ENCODE measurements at places on chromosomes 3 and 15.

DNA sequence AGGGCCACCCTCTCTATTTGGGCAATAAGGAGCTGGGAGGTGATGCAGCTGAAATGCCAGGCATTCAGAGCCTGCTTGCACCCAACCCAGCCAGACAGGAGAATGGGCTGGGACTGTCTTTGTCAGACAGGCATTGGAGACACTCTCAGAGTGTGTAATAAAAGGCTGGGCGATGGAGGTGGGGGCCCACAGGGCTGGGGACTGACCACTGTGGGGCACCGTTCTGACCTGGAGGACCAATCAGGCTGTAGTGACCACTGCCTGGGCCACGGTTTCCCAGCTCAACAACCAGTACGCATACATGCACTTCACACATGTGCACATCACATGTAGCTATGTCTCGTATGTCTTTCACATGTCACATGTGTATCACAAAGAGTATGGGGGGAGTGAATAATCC, 5.7 kb upstream of the IGDCC3 start:
- DNase-seq = no peak

GRCh38 chr15:77528968-77529319, 103.8 kb downstream of the LINGO1 start:
- no peak for DNase-seq

DNA sequence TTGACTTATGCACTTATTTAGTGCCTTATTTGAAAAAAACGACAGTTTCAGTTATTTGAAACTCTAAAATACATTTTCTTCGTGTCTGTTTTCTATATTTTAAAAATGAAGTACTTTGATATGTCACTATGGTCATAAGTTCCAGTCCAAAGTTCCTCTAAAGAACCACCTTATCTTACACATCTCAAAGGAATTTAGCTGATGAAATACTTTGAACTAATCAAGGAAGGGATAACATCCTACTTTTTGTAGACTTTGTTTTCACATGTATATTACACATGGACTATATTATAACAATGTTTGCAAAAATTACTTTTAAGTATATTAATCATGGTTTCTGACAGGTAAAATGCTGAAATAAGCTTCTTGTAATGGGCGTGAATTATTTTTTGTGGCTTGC, 265.8 kb upstream of the ZNF717 start:
- DNase-seq = no peak

DNA sequence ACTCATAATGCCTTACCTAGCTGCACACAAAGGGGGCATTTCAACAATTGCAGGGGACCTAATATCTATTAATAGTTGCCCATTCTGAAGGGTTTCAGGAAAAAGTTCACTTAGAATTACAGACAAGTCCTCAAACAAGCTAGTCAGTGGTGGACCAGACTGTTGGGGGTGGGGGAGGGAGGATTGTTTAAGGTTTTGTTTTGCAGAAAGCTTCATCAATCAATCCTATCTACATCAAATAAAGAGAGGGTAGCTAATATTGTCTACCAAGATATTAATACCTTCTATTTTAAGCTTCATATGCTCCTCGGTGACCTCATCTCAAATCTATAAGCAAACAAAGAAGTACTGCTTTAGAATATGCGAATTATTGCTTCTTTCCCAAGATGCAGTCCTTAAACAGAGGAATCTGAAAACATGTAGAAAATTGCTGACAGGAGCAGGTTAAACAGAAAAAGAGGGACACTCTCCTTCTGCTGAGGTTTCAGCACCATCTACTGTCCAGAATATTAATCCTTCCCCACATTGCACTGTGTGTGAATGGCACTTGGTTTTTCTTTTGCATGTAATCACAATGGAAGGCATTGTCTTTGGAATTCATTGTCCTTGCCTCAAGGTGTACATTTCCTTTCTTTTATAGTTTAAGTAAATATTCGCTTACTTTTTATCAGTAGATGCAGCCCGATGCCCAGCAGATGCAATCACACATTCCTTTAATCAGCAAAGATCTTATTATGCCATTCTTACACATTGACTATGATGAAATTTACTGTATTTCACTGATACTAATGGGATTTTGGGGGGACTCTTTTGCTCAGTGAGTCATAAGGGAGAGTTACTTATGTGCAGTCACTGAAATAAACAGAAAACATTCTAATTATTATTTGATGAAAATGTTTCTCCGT, 94.7 kb downstream of the IL5RA start:
- DNase-seq = peak; percentile 3

GRCh38 chr3:120163816-120164215, 69.6 kb upstream of the GSK3B start:
- no peak for DNase-seq

GRCh38 chr15:68341760-68342725, 64.5 kb downstream of the FEM1B start:
- DNase-seq = no peak

- no peak for DNase-seq
Measured at GRCh38 chr3:156448300-156448699, 106.6 kb downstream of the SSR3 start.

DNA sequence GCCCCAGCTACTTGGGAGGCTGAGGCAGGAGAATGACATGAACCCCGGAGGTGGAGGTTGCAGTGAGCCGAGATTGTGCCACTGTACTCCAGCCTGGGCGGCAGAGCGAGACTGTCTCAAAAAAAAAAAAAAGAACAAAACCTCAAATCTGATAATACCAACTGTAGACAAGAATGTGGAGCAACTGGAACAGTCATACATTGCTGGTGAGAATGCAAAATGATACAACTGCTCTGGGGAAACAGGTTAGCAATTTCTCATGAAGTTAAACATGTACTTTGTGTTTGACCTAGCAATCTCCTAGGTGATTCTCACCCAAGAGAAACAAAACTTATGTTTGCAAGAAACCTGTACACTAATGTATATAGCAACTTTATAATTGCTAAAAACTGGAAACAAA, 4.4 kb upstream of the VHL start:
- DNase-seq = no peak

DNA sequence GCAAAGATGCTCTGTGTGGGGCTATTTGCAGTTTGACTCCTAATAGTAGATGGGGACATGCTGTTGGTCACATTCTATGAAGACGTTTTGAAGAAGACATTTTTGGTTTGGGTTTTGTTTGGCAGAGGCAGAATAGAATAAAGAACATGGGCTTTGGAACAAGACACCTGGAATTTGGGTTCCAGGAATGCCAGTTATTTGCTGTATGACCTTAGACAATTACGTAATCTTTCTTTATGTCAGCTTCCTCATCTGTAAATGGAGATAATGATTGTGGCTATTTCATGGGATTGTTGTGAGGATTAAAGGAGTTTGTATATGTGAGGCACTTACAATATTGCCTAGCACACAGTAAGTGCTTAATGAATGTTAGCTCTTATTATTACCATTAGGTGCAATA, 91.6 kb downstream of the MESD start:
- DNase-seq = no peak

- DNase-seq = no peak
Measured at GRCh38 chr3:137764563-137765309, 621 bp downstream of the SOX14 start.

DNA sequence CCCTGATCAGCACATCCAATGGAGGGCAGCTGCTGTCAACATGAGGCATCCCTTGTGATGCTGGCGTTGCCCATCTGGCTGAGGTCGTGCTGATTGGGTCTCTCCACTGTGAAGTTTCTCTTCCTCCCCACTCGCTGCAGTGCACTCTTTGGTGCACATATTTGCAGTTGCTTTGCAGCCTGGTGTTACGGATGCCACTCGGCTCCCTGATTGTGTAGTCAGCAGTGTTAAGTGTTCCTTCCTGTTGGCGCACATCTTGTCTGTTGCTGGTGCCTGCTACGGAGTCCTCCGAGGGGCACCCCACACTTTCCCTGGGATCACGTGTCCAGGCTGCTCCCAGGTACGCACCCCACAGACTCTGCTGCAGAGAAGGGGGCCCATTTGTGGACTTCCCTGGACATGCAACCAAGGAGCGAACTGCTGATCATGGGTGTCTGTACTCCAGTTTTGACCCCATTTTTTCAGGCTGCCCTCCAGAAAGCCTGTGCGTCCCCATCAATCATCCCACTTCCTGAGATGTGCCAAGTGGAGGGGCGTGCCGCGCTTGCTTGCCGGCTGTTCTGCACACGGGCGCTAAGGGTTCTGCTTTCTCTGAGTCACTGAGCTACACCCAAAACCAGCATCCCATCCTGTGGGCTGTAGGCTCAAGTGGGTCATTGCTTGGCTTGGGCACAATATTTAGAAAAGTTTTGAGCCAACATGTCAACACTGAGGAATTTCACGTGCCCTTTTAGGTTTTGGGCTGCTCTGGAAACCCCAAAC, 98.6 kb downstream of the FBLN2 start:
- no peak for DNase-seq

GRCh38 chr15:81418891-81419290, 44.9 kb upstream of the TMC3 start:
- no peak for DNase-seq

- no peak for DNase-seq
Measured at GRCh38 chr3:168394439-168394838, 298.7 kb upstream of the GOLIM4 start.

DNA sequence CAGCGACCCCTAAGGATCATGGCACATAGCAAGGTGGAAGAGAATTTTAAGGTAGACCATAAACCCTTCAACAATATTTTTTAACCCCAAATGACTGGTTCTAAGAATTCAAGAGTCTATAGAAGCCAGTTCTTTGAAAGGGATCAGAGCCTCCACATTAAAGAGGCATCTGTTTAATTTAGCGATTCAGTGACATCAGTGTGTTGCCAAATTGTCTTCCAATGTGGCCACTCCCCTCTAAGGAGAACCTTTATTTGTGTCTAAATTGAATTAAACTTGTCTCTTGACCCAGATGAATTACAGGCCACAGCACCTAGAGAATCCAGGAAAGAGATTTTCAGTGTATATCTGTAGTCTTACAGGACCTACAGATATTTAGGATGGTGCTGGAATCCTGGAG, 6.6 kb upstream of the SH3BP5 start:
- DNase-seq = no peak

DNA sequence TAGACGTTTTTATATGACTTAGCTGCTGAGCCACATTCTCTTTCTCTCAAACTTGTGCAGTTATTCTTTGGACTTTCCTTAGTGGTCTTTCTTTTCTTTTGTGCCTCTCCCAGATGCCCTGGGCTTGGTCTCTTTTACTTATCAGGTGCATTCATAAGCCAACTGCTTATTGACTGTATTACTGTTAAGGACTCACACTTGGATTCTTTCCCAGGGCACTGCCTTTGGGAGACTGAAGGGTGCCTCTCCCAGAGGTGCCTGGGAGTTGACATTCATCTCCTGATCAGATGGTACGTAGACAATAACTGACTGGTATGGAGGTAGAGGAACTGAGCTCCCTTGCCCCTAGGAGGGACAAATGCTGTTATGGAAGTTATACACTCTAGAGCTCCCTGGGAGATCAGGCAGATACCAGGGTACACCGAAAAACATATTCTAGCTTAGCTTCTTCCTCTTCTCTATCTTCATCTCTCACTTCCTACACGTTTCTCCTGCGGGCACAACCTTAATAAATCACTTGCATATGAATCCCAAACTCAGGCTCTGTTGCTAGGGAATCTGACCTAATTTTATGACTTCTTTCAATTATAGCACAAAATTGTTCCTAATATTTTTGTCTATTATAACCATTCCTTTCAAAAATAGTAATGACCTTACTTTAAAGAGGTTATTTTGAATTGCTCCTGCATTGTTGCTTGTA, 24.7 kb downstream of the PARP15 start:
- DNase-seq = no peak

GRCh38 chr3:34248352-34248751, 449.9 kb downstream of the PDCD6IP start:
- no peak for DNase-seq

DNA sequence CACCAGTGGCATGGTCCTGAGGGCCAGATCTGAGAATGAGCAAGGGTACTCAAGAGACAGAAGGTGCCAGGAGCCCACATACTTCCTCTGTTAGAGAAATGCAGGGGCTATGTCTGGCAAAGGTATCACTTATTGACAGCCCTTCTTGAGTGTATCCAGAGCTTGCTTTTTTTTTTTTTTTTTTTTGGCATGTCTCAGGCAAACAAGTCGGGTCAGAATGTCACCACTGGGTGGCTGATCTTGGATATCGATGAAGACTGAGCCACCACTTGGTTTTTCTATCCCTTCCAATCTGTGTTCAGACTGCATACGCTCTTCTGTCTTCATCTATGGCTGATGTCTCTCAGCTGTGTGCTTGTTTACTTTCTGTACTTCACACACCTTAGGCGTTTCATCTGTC, 363.4 kb upstream of the C2CD4B start:
- no peak for DNase-seq

GRCh38 chr3:48989796-48990635, at the start of gene P4HTM:
Gene P4HTM, plus strand, starts transcription at chr3:48990241. Its CDS starts 16 bp downstream, at chr3:48990257.
- DNase-seq = peak; percentile 23

DNA sequence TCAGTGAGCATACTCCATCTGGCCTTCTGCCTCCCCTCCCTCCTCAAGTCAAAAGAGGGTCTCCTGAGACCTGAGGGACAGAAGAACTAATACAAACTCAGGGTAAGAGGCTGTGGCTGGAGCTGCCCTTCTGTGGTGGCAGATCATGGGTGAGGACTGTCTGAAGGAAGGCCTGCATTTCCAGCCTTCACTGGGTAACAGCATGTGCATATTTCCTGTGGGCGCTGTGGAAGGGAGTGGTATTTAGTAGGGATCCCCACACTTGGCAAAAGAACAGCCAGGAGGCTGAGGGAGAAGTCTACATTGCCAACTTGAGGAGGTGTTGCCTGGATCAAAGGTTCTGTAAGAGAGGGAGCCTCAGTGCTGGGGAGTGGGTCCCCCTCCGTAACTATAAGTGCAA, 10.1 kb upstream of the ESYT3 start:
- no peak for DNase-seq

GRCh38 chr15:70319466-70319865, 221.7 kb upstream of the TLE3 start:
- no peak for DNase-seq

DNA sequence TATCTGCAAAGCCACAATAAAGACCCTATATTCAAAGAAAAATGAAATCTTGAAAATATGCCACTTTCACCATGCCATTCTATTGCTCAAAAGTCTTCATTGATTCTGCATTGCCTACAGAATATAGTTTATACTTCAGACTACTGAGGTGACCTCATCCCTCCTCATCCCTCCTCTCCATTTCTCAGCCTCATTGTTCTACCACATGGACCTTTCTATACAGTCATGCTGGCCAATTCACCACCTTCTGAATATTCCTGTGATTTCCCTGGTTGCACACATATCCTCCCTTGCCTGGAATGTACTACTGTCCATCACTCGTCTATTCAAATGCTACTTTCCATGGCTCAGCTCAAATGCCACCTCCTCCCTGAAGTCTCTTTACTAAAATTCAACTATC, 3.5 kb upstream of the COL8A1 start:
- no peak for DNase-seq

- no peak for DNase-seq
Measured at GRCh38 chr15:75177360-75178071, 24.2 kb upstream of the C15orf39 start.

DNA sequence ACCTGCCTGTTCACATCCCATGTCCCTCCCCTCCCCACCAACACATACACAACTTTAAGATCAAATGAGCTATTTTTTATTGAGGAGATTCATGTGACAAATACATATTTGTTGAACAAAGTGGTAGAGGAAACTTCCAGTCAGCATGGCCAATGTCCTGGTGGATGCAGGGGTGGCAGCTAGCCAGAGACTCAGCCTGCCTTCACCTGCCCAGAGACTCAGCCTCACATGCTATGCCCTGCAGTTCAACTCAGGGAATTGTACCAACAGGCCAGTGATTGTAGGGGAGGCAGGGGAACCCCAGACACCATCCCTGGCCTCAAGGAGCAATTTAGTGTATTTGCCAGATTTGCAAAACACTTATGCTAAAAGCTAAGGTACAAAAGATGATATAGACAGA, 136.6 kb downstream of the OPA1 start:
- no peak for DNase-seq

GRCh38 chr3:2441558-2441957, 342.9 kb downstream of the CNTN4 start:
- no peak for DNase-seq

All from NCI-H1092 (cell line).